Upper lobe of right lung (tissue), 1 donor: ENCODE measurements at places on chromosomes 16 and 17.

DNA sequence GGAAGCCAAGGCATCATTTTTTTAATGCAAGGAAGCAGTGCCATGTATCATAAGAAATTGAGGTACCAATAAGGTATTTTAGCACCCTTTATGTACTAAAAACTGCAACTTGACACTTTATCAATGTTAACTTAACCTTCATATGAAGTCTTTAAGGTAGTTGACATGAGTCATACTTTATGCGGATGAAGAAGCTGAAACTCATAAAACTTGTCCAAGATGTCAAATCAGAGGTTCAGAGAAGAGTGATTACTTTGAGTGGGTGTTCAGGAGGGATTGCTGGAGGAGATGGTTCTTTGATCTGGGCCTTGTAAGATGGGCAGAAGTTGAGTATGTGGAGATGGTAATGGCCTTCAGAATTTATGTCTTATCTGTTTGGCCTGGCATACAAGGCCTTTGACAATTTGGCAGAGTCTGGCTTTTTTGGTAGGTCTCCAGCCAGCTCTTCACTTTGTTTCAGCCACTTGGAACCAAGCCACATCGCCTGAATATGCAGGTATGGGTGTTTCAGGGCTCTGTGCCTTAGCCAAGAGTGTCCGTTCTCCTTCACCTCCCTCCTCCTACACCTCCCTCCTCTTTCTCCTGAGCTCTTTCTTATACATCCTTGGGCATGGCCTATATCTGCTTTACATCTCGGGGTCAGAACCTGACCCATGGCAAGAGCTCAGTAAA is 23.7 kb downstream of the YPEL2 start:
- DNase-seq: no peak

GRCh38 chr16:10616419-10616755 is 36.0 kb upstream of the EMP2 start:
- no peak for DNase-seq

DNA sequence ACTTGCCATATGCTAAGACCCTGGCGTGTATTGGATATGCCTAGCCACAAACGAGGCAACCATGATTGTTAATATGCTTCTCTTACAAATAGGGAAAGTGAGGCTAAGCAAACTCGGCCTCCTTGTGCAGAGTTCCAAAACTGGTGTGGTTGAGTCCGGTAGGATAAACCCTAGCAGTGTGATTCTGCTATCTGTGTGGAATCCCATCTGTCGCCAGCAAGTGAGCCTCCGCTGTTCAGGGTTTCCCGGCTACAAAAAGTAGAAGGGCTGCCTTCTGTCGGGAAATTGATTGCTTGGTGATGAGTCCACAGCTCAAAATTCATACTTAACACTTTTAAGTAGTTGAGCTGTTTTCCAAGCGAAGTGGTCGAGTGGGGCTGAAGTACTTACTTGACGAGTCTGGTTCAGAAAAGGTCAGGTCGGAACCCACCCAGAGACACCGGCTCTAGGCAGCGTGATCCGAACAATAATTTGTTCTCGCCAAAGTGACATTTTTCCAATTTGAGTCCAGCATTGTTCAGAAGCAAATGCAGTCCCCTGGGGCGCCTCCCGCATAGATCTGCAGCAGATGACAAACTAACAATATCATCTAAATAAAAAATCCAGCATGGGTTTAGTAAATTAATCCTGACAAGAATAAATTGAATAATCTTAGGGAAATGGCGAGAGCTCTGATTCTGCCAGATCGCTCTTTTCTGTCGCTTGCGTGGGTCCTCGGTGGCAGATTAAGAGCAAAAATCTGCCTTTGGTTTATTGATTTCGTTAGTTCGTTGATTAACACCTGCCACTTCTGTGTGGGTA is 686.7 kb upstream of the RBFOX1 start:
- DNase-seq: no peak

DNA sequence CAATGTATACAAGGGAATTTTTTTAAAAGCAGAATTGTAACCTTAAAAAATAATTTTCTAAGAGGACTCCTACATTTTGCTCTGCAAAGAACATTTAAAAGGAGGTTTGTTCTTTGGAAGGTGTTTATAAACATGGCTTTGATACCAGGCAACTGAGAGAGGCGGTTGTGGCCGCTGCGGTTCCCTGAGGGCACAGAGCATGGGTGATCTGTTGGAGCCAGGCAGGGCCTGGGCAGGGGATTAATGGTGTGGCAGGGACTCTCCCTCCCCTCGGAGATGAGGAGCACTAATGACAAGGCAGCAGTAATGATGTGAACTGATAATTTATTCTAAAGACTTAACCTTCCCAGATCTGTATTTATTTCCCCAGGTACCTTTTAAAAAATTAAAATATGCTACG is 65.4 kb downstream of the WWP2 start:
- no peak for DNase-seq

DNA sequence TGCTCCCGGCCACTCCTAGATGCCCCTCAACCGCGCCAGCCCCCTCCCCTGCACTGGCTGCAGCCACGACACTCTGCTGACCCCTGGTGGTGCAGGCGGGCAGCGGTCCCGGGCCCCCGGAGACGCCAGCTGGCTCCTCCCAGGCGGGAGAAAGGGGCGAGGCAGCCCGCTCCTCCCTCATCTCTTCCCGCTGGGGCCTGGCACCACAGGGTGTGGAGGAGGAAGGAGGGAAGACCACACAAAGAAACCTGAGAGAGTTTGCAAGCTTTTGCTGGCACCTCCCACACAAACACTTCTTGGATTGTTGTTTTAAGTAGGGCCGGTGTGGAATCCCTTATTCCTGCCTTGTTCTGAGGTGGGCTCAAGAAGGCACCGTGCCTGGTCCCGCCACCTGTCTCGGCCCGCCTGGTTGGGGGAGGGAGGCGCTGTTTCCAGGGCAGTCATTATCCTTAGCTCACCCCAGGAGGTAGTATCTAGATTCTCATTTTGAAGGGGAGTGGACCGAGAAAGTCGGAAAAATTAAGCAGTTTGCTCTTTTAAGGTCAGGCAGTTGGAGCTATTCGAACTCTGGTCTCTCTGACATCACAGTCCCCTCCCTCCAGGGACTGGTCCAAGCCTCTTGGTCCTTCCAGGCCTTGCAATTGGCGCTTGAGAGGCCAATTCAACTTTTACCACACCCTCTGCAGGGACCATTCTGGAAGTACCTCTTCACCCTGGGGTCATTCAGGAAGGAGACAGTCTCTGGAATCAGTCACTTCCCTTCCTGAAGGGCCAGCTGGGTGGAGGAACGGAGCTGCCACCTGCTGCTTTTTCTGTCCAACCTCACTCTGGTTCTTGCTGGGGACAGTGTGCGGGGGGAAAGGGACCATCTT is 959 bp upstream of the ANKRD13B start:
- DNase-seq: peak; percentile 93

DNA sequence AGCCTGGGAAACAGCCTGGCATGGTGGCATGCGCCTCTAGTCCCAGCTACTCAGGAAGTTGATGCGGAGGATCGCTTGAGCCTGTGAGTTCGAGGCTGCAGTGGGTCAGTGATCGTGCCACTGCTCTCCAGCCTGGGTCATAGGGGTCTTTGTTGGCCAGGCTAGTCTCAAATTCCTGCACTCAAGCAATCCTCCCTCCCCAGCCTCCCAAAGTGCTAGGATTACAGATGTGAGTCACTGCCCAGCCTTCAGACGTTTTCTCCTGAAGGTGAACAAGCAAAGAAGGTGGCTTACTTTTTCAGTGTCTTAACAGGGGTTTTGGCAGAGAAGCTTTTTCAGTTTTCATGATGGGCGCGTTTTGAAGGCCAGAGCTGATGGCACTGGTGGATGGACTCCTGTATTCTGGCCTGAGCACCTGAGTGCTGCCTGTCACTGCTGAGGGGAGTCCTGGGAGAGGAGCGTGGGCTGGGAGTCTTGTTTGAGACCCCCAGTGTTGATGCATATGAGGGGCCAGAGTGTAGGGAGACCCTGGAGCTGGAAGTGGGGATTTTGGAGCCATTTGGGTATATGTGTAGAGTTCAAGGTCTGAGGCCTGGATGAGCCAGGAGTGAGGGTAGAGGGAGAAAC is 41.4 kb downstream of the FOXK2 start:
- DNase-seq: no peak

DNA sequence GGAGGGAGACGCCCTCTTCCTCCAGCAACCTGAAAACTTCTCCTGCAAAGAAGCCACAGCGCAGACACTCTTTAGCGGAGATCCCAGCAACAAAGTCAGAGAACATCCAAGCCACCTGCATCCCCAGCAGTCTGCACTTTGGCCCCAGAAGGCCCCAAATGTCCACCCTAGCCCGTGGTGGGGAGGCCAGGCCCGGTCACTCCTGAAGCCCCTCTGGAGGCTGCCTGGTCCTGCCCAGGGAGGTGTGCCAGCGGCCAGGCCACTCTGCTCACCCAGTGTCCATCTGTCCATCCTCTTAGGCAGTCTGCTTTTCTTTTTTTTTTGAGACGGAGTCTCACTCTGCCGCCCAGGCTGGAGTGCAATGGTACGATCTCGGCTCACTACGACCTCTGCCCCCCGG is 5.4 kb downstream of the HAGHL start:
- no peak for DNase-seq

GRCh38 chr17:43778337-43779144 is at the start of gene DUSP3:
Gene DUSP3, minus strand, starts transcription at chr17:43778977. Its CDS starts 53 bp downstream, at chr17:43778924.
- DNase-seq: peak; percentile 98
